ENCODE measurements at places on chromosomes 4 and X.

- DNase-seq: no peak
Observed at GRCh38 chr4:649293-649625, 23.9 kb downstream of the PDE6B start.

DNA sequence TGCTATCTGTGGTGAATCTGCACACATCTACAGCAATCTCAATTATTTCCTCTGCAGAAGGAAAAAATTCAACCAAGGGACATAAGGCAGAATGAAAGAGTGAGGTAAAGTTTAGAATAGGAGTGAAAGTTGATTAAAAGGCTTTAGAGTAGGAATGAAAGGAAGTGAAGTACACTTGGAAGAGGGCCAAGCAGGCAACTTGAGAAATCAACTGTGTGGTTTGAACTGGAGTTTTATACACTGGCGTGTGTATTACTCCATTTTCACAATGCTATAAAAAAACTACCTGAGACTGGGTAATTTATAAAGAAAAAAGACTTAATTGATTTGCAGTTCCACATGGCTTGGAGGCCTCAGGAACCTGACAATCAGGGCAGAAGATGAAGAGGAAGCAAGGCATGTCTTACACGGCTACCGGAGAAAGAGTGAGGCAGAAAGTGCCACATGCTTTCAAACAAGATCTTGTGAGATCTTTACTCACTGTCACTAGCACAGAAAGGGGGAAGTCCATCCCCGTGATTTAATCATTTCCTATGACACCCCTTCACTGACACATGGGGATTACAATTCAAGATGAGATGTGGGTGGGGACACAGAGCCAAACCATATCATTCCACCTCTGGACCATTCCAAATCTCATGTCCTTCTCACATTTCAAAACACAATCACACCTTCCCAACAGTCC is 234.8 kb downstream of the IL15 start:
- no peak for DNase-seq

GRCh38 chr4:174394915-174395314 is 111.2 kb downstream of the CEP44 start:
- no peak for DNase-seq

GRCh38 chrX:13697455-13697854 is 8.5 kb downstream of the RAB9A start:
- no peak for DNase-seq

DNA sequence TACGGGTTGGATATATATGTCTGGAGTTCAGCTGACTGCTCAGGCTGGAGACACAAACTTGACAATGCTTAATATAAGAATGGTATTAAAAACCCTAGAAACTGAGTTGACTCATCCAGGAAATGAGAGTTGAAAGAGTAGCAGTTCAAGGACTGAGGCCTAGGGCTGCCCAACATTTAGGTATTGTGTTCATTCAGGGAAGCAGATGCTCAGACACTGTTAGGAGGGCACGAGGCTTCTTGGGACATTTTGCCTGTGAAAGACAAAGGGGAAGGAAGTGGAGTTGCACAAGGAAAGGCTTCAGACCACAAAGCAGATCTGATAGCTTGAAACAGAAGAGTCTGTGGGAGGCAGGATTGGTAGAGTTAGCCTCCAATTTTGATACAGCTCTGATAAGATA is 52.0 kb upstream of the HS3ST1 start:
- no peak for DNase-seq

DNA sequence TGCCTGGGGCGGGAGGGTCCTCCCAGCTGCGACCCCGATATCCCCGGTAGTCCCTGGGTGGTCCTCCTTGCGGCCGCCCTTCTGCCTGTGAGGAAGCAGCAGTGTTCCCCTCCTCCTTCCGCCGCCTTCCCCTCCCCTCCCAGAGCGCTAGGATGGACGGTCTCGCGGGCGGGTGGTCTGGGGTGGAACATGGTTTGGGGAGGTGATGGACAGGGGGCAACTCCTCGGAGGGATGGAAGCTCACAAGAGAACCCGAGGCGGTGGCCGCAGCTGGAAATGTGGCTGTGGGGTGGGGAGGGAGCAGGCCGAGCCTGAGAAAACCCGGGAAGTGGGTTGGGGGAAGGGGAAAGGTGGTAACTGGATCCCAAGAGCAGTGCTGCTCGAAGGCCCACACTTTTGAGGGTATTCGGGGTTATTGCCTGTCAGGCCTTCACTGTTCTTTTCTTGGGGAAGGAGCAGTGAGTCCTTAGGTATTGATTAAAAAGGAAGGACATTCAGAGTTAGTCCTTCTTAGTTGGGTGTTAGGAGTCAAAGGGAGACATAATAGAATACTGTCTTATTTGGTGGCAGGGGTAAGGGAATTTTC is 581 bp downstream of the UBE2K start:
- DNase-seq: no peak

GRCh38 chr4:145935253-145936141 is 3.1 kb downstream of the ZNF827 start:
- no peak for DNase-seq

DNA sequence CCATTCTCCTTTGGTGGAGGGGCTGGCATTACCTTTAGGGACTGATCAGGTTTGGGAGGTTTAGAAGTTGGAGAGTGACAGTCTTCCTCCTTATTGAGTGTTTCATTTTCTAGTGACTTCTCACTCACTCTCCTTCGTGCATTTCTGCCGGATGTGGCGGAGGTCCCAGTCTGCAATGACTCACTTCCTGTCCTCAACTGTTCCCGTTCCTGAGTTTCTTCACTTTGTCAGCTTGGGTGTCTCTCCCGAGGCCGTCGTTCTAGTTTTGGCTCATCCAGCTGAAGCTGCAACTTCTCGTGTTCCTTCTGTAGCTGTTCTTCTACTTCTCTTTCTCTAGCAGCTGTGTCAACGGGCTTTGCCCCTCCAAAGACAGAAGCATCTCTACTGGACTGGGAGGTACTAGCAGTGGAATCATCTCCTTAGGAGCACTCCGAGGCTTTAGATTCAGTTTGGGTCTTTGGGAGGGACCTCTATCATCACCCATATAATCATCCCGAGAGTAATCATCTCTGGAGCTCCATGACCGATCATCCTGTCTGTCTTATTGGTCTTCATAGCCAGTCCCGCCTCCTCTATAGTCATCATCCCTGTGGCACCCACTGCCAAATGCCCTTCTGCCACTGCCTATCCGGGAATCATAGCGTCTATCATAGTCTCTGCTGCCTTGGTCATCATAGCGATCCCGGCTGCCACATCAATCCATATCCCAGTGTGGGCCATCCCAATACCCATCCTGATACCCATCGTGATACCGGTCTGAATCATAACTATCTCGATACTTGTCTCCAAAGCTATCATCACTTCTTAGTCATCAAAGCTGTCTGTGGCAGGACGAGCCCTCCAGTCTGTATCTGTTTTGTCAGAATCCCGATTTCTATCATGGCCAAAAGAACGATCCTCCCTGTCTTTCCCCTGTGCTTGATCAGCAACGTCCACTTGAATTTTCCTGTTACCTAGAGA is 35.3 kb upstream of the VSIG4 start:
- no peak for DNase-seq

- no peak for DNase-seq
Observed at GRCh38 chrX:110204986-110205385, 112.9 kb downstream of the AMMECR1 start.

DNA sequence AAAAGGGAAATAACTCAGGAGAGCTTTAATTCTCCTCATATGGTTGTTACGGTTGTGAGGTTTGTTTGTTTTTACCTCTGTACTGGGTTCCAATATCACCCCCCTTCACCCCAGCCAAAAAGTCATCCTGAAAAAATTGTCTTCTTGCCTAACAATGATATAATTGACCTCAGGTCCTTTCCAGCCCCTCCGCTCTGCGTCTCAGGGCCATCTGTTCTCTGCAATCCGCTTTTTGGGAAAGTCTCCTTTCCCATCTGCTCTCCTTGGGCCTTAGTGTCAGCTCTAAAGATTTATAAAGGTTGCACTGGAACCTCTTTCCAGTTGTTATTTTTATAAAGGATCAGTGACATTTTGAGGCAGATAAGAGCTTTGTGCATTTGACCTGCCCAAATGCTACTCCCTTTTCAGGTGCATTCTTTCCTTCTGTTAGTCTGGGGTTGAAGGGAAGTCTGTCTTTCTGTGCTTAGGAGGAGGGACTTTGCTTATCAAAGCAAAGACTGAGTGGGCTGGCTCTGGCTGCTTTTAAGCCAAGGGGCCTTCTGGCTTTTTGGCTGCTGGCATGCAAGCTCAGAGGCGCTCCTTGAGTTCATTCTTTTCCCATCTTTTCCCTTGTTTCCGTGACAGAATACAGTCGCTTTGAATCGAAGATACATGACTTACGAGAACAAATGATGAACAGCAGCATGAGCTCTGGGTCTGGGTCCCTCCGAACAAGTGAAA is 34.1 kb downstream of the DLG3 start:
- no peak for DNase-seq

- no peak for DNase-seq
Observed at GRCh38 chrX:131987252-131987651, 35.9 kb upstream of the STK26 start.

- no peak for DNase-seq
Observed at GRCh38 chrX:47743504-47743903, 84.5 kb upstream of the UXT start.

DNA sequence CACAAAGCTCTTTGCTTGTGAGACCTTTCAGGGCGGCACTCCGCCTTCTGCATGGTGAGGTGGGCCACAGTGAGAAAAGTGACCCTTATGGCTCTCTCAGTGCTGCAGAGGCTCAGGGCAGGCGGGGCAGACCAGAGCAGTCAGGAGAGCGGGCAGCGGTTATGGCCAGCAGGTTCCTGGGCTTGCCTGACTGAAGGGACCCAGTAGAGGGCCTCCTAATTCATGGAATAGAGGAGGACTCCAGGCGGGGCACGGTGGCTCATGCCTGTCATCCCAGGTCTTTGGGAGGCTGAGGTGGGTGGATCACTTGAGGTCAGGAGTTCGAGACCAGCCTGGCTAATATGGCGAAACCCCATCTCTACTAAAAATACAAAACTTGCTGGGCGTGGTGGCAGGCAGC is 91.4 kb downstream of the CLNK start:
- no peak for DNase-seq

- DNase-seq: no peak
Observed at GRCh38 chr4:94642561-94642866, 115.2 kb upstream of the BMPR1B start.

DNA sequence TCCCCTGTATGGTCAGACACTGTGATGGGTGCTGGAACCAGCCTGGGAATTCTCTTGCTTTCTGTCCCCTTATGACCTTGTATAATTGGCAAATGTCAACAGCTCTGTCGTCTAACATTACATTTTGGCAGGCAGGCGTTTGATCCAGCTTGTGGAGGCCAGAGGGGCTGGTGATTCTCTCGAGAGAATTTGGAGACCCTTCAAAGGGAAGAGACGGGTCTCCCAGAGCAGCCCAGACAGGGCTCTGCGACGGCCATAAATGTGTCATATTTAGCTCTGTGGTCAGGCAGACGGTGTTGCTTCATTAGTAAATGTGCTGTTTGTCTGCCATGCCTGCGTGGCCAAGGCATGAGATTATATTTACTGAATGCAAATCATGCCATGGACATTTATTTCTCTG is 68.7 kb downstream of the SORCS2 start:
- no peak for DNase-seq

GRCh38 chr4:120616041-120616440 is 306.5 kb downstream of the PRDM5 start:
- DNase-seq: no peak

DNA sequence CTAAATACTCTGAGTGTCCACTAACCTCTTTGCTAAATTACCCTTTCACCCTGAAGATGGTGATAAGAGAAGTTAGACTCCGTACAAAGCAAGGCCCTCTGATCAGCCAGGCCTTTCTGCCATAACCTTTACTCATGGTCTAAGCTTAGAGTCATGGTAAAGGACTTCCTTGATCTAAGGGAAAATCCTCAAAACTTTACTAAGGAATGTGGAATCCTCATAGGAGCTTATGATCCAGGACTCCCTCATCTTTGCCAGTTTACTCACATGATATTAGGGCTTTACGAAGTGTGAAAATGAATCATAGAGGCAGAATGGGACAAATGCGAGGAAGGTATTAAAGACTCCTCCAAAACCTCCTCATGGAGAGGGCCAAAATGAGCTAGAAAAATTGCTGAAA is 7.9 kb upstream of the FAM13A start:
- DNase-seq: no peak

- DNase-seq: no peak
Observed at GRCh38 chr4:179695175-179695574, 2252.9 kb upstream of the AGA start.
